GM23248 (cell line): ENCODE measurements at places on chromosomes 13 and 19. TPM values are rescaled to one million over a fixed set of nuclear protein-coding genes. Genes with fewer than 3 reads are reported as not detected.
A peak's percentile ranks its signal among the peaks of the same experiment; 100 is the strongest.

The STOML3 gene
- total RNA-seq: not detected in 2 replicates

The VSTM2B gene
- not detected in 2 replicates for total RNA-seq

GRCh38 chr13:73579574-73580274 is 520.9 kb downstream of the KLF5 start:
- H3K4me3 ChIP-seq: no peak overlapping the region
- H3K27ac ChIP-seq: no peak overlapping the region
- H3K36me3 ChIP-seq: no peaks in the 10 kb centered on the region
- H3K27me3 ChIP-seq: no peaks in the 10 kb centered on the region
- DNase-seq: no peak

GRCh38 chr13:36912973-36913372 is 7.1 kb downstream of the SMAD9 start:
- no peak overlapping the region for H3K4me3 ChIP-seq
- no peaks in the 10 kb centered on the region for H3K36me3 ChIP-seq
- H3K27me3 ChIP-seq: no peaks in the 10 kb centered on the region
- peak; percentile 18 for DNase-seq
- peaks cover 10% of the 10 kb centered on the region for H3K4me1 ChIP-seq

DNA sequence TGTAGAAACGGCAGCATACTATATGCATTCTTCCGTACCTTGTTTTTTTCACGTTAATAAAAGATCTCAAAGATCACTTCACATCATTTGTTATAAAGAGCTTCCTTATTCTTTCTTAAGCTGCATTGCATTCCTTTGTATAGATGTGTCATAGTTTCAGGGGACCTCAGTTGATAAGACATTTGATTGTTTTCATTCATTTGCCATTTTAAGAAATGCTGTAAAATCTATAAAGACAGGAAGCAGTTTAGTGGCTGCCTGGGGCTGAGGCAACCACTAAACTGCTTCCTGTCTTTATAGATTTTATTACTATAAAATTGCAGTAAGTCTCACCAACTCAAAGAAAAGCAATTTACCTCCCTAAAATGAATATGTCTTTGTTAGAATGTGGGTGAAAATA is 59.4 kb downstream of the ZDHHC20 start:
- peak; percentile 2 for DNase-seq
- no peak overlapping the region for H3K27ac ChIP-seq

GRCh38 chr13:45082964-45083363 is 37.3 kb upstream of the GTF2F2 start:
- no peak overlapping the region for H3K4me3 ChIP-seq
- no peaks in the 10 kb centered on the region for H3K36me3 ChIP-seq
- peaks cover 14% of the 10 kb centered on the region for H3K4me1 ChIP-seq
- H3K27ac ChIP-seq: no peak overlapping the region
- peak; percentile 81 for DNase-seq
- H3K27me3 ChIP-seq: peaks cover 26% of the 10 kb centered on the region; the same call in 1 of the 2 replicates

GRCh38 chr13:72651144-72651543 is 76.3 kb downstream of the MZT1 start:
- no peak for DNase-seq
- no peak overlapping the region for H3K4me3 ChIP-seq
- no peaks in the 10 kb centered on the region for H3K36me3 ChIP-seq
- no peak overlapping the region for H3K27ac ChIP-seq
- no peaks in the 10 kb centered on the region for H3K4me1 ChIP-seq
- peaks cover 11% of the 10 kb centered on the region for H3K27me3 ChIP-seq

DNA sequence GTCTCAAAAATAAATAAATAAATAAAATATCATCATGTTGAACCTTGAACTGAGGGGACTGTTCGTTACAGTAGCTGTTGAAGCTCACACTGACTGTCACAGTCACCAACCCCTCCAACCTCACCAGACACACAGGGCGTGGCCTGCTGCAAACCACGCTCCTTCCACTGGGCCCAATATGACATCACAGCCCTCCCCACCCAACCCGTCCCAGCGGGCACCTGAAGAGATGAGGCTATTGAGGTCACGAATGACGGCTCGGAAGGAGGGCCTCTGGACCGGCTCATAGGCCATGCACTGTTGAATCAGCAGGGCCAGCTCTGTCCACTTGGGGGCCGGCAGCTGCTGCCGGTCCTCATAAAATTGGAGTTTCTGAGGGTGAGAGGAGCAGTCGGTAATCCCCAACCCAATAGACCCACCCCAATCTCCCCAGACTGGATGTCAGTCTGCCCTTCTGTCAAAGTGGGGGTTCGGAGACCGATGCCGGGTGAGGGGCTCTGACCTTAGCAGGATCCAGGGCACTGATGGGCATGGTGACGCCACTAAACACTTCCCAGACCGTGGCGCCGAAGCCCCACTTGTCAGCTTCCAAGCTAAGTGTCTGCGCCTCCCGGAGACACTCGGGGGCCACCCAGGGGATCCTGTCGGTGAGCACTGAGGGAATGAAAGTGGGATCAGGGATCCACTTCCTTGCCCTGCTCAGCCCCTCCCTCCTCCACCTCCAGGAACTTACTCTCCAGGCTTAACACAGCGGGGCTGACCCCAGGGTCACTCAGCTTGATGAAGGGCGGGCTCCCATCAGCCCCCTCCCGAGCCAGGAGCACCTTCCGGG is 13.2 kb downstream of the JAK3 start:
- H3K27ac ChIP-seq: no peak overlapping the region
- H3K4me3 ChIP-seq: no peak overlapping the region
- DNase-seq: peak; percentile 7
- H3K36me3 ChIP-seq: no peaks in the 10 kb centered on the region
- H3K27me3 ChIP-seq: no peaks in the 10 kb centered on the region

- no peaks in the 10 kb centered on the region for H3K36me3 ChIP-seq
- no peak for DNase-seq
- no peak overlapping the region for H3K4me3 ChIP-seq
- H3K27me3 ChIP-seq: no peaks in the 10 kb centered on the region
- no peaks in the 10 kb centered on the region for H3K4me1 ChIP-seq
Observed at GRCh38 chr13:61247149-61247936, 168.3 kb downstream of the PCDH20 start.
